ENCODE measurements at places on chromosomes 3 and 15.

DNA sequence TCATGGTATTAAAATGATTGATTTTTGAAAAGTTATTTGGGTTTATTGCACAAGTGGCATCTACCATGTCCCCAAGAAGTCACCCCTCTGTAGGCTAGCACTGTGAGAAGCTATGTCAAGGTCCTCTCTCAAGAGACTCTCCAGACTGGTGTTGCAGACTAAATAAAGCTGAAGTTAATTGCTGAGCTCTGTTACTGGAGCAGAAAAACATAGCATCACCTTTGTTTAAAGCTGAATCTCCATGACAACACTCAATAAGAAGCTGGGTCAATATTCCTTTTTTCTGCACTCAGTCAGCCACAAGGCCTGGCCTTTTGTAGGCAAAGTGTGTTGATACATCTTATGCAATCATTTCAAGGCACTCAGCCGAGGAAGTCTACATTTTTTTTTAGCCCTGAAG lies 806.6 kb upstream of the LMCD1 start:
- no peak for DNase-seq

DNA sequence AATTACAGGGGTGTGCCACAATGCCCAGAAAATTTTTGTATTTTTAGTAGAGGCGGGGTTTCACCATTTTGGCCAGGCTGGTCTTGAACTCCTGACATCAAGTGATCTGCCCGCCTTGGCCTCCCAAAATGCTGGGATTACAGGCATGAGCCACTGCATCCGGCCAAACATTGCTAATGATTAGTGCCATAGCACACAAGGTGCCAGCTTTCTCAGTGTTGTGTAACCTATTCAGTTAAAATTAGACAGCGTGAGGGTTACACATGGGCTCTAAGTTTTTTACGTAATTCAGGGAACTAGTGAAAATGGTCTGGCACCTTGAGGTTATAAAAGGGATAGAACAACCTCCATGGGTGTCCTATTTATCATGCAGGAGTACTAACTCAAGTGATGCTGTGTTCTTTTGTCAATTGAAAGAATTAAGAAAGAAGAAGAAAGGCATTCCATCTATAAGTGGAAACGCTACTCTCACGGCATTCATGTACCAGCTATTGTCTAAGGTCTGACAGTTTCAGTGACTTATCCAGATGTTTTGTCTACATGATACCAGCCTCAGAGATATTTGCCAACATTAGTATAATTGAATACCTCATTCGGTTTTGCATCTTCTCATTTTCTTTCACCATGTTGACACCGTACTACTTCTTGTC lies 84.7 kb downstream of the EOMES start:
- no peak for DNase-seq

DNA sequence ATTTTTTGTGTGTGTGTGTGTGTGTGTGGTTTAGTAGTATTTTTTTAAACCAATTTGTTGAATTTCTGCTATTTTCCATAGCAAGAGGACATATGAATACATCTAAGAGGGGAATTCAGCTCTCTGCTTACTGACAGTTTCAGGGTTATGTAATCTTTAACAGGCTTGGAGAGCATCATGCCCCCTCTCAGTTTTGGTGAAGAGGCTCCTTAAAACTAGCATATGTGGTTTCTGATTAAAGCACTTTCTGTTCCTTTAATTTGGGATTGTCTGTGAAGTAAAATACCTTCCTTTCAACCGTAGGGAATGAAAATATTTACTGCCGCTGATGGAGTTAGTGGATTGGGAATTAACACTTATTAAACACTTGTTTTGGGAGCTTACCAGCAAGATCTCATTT lies 19.4 kb upstream of the NFKBIZ start:
- no peak for DNase-seq

GRCh38 chr3:29506502-29506901 lies 225.6 kb downstream of the RBMS3 start:
- DNase-seq, result no peak

DNA sequence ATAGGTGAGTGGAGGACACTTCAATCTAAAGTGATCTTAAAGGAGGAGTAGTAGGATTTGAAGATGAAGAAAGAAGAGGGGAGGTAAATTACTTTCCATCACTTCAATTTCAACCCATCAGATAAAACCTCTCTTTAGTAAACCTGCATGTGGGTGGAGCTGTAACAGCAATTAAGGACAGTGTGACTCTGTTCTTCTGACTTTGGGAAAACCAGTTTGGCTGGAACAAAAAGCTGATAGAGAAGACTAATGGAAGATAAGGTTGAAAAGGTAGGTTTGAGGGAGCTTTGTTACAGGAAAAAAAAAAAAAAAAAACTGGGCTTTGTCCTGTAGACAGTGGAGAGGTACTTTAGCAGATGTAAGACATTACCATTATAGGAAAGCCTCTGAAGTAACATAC lies 4.5 kb upstream of the GSK3B start:
- no peak for DNase-seq

GRCh38 chr3:142180761-142181362 lies 31.5 kb upstream of the TFDP2 start:
- peak; percentile 5 for DNase-seq

DNA sequence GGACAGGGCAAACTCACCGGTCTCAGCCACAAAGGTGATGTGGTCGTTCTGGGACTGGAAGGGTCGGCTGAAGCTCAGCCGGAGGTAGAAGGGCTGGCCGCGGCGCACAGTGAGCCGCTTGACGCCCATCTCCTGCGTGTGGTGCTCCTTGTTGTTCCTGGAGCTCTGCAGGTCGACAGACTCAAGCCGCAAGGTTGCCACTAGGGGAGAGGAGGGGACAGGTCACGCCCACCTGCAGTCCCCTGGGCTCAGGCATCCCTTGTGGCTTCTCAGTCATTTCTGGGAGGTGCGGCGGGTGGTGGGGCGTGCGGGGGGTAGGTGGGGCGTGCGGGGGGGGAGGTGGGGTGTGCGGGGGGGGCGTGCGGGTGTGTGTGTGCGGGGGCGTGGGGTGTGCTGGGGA lies 26.7 kb upstream of the TGM5 start:
- no peak for DNase-seq

DNA sequence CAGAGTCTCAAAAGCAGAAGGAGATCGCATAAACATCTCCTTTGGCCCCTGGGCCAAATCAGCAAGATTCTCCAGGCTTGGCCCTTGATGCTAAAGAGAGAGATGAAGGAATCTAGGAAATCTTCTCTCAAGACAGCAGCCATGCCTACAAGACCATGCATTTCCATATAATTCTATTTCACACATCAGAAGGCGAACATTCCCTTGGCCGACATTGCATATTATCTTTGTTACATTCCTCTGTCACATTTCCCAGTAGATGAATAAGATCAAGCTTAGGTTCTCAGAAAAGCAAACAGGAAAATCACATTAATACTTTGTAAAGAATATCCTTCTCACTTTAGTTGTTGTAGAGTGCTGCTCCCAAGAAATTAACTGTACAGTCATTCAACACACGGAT lies 21.3 kb downstream of the GASK1A start:
- DNase-seq, result no peak

- no peak for DNase-seq
These were observed 928 bp downstream of the ANKRD34C start for GRCh38 chr15:79283252-79284048.

DNA sequence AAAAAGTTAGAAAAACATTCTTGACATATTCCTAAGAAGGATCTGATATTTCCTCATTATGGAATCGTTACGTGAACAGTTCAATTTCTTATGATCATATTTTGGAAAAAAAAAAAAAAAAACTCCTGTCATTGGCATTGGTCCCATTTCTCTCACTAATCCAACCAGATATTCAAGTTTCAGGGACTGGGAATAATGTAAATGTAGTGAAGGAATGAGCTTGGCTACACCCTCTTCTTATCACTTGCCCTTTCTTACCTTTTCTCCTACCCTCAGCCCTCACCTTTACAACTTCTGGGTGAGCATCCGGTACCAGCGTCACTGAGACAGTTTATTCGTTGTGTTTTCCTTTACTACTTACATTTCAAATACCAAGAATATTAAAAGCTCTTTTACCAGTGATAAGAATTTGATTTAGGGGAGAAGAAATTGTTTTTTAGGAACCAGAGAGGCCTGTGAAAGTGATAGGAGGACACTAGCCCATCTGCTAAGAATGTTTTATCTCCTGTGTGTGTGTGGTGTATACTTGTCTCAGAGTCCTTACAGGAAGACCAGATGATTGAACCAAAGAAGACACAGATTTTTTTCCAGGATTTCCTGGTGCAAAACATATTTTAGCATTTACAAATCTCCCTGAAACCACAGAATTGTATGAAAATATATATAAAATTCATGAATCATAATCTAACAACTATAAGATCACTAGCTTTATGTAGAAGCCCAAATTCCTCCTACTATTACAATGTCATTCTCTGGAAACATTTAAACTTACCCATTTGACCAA lies 946.7 kb downstream of the ZPLD1 start:
- no peak for DNase-seq

DNA sequence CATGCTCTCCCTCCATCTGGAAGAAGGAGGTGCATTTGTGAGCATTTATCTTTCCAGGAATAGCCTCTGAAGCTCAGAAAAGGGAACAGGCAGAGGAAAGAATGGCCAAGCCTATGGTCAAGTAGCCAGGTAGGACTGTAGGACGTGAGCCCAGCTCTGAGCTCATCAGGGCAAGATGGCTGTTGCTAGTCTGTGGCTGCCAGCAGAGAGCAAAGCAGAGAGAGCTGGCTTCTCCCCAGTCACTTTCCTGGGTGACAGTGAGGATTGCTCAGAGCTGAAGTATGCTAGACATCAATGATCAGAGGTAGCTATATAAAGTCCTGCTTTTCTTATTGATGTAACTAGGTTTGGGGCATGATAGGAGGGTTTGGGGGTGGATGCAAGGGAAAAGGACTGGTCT lies 146.1 kb upstream of the SLC24A5 start:
- no peak for DNase-seq

- DNase-seq, result no peak
These were observed 69.6 kb downstream of the APBA2 start for GRCh38 chr15:28955160-28955992.

DNA sequence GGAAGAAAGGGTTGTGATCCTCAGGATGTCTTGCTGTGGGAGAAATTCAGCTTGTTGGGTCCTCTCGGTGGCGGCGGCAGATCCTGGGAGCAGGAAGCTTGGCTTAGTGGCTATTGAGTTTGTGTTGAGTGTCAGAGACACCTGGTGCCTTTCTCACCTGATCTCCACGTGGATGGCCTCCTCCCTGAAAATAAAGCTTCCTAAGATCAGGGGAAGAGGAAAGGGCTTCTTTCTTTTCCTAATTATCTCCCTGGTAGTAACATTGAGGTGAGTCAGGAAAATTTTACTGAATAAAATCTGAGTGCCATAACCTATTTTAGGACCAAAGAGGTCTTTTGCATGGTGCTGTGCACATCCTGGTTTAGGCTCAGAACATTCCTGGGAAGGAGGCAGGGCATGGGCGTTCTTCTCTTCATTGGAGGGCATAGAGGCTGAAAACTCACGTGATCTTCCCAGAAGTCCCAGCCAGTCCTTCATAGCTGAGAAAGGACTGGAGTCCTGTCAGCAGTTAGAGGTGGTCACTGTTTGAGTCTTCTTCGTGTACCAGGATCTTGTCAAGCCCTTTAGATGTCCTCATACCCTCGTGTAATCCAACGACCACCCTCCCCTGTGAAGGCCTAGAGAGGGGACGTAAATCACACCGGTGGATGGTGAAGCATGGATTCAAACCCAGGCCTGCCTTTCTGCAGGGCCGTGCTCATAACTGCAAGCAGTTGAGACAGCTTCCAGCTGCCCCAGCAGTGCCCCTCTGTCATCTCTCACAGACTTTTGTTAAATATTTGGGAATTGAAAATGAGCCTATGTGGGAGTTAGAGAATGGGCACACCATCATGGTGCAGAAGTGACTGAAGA lies 1.1 kb downstream of the CMTM8 start:
- DNase-seq, result no peak

DNA sequence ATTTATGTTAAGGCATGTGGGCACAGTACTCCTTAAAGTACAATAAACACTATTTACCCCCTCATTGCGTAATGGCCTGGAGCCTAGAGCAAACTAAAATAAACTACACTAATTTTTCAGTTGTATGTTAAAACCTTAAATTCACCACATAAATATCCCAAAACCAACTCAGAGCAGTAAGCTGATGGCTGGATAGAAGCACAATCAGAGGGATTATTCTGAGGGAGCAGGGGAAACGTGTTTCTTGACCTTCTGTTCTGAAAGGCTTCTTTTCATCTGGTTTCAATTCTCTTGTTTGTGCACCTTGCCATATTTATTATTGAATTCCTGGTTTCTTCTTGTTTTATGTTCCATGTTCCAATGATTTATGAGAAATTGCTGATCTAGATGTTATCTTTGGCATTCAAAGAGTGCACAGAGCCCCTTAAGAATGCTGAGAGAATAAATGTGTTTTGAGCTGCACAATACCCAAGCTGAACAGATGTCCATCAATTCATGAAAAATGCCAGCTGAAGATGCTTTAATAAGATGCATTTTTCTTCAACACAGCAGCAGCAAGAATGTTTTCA lies 29.6 kb downstream of the RPL22L1 start:
- no peak for DNase-seq

DNA sequence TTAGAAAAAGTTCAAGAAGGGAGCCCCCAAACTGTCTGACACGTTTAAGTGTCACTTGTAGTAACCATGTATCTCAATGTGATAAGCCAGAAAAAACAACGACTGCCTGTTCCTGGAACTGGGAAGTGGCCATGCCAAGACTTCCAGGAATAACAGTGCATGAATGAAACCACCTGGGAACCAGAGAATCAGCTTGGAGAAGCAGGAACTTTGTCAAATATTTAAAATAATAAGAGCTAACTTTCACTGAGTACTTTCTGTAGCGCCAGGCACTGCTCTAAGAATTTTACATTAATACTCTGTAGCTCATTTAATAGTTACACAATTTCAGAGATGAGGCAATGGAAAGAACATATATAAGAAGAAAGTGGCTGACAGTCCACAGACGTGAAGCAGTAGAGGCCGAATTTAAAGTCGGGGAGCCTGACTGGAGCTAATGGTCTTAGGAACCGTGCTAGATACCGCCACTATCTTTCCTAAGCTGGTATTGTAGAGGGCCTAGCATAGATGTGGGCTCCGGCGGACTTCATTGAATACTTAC lies 876 bp downstream of the PLSCR1 start:
- no peak for DNase-seq

DNA sequence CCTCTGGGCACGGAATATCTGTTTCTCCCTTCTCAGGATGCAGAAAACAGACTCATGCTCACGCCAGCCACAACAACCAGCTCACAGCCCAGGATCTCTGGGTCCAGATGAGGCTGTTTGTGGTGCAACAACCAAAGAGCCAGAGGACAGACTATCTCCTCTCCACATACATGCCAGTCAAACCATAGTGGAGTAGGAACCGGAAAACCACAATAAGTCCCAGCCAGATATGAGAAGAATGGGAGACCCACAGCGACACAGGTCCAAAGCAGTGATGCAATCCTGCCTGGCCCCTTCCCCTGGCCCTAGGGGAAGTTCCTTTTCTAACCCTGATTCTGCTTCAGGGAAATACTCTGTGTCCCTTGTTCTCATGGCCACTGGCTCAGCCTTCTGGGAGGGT lies 27.6 kb downstream of the MEX3B start:
- DNase-seq, result no peak
